CD4-positive, alpha-beta T cell treated with Interleukin-12 subunit alpha and Interleukin-12 subunit beta, for 1 hour (primary cell): ENCODE measurements at places on chromosomes 1 and 21.

DNA sequence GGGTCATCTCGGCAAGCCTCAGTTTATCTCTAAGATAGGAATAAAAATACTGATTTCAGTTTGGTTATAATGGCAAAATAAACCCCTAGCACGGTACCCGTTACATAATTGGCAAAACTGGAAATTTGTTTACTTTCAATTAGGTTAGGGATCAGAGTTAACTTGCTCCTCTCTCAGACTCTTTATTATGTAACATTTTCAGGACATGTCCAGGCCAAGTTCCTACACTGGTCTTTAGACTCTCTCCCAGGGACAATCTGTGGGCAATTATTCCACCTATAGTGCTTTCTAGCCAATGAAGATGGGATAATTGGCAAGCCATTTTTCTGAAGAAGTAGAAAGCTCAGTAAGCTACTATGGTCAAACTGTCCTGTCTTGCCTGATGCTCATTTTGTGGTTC lies 189.4 kb downstream of the NEK7 start:
- DNase-seq = no peak

- DNase-seq = no peak
These were observed 862 bp upstream of the SGIP1 start for GRCh38 chr1:66532798-66533783.

DNA sequence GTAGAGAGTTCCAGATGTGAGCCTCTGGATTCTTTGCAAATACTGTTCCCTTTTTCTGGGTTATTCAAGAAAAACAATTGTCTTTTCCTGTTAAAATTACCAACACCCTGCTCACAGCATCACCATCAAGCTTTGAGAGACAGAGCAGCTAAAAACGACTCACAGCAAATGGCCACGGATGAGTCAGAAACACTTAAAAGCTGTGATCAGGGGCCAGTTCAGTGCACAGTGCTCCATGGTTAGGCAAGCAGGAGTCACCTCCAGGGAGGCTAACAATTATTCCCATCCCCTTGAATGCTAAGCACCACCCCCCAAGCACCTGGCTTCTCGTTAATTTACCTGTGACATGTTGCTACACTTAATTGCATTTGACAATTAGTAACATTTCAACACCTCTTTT lies 128.4 kb upstream of the CAMK1G start:
- DNase-seq = no peak

DNA sequence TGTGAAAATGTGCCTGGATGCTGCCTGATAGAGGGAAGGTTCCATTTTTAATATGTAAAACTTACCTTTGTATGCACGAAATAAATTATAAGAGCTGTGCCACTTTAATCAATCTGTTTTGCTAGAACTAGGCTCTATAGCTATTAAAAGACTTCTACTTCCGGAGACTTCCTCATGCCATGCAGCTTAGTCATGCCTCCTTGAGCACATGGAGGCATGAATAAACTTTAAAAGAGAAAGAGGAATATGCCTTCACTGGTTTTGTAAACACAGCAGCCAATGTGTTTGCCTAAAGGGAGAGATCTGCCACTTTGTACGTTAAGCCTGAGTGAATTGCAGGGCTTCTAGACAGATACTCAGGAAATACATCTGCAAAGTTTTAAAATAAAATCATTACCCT lies 604.6 kb downstream of the LRRIQ3 start:
- no peak for DNase-seq

DNA sequence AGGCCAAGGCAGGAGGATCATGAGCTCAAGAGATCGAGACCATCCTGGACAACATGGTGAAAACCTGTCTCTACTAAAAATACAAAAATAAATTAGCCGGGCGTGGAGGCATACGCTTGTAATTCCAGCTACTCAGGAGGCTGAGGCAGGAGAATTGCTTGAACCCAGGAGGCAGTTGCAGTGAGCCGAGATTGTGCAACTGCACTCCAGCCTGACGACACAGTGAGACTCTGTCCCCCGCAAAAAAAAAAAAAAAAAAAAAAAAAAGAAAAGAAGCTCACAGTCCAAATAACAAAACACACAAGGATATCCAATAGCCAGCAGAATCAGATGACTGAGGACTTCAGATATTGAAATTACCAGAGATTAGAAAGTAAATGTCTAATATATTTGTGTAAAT lies 11.8 kb downstream of the AHCTF1 start:
- no peak for DNase-seq

DNA sequence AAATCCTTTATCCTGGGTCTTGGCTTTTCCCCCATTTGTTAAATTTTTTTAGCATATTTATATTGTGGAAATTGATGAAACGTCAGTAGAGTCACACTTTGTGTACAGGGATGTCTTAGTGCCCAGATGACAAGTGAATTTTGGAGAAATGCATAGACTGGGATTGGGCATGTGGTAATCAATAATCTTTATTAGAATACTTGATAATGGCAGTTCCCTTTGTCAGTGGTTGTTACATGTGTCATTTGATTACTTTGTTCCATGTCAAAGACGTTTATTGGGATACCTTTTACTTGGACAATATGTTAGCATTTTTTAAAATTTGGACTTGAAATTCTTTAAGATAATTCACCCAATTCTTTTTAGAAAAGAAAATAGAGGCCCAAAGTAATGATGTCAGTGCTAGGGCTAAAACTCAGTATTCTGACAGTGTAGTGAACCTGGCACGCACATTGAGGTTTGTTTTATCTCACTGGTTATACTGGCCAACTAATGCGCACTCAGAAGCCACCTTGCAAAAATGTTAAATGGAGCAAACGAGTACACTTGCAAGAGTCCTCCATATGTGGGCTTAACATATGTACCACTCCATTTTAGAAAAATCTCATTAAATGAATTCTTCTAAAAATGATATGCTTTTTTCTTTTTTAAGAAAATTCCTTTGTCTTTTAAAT lies 9.2 kb downstream of the PRPF38B start:
- DNase-seq = no peak

DNA sequence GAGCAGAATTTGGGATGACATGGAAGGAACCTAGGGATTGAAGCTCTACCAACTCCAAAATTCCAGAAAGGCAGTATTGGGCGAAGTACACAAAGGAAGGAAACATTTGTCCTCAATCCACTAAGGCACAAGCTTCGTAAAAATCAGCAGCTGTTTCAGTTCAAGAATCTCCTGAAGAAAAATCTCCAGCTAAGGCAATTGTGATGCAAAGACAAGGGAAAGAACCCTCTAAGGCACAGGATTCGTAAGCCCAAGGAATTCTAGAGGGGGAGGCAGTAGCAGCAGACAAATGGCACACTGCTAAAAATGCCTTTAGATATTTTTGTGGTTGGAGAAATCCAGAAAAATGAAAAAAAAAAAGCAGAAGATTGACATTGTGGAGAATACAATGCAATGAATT lies 64.5 kb upstream of the PLPPR5 start:
- no peak for DNase-seq

DNA sequence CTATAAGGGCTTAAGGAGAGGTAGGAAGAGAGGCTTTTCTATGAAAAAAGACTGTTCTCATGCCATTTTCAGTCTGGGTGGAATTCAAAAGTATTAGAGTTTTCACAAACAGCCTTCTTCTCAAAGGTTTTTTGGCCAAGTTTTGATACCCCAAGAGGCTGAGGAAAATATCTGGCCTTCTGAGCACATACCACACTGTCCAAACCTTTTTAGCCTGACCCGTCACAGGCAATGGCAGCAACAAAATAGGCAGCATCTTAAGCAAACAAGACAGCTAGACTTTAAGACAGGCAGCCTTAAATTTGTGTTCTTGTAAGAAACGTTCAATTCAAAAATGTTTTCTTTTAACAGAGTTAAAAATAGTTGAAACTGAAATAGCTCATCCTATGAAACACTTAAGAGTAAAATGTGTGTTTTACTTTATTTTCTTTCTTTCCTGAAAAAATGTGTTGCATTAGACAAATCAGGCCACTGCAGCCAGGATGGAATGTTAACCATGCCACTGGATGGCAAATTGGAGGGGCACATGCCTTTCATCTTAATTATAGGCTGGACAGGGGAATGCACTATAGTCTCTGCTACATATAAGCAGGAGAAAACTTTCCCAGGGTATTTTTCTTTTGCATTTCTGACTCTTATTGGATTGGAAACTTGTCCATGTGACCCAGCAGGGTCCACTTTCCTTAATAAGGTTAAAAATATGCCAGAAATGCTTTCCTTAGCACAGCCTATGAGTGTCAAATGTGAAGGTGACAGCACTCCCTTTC lies 315.0 kb downstream of the TGFB2 start:
- no peak for DNase-seq

- peak; percentile 70 for DNase-seq
These were observed 86.1 kb downstream of the FASLG start for GRCh38 chr1:172745014-172745413.

GRCh38 chr1:101507547-101507971 lies 270.7 kb downstream of the S1PR1 start:
- DNase-seq = no peak

DNA sequence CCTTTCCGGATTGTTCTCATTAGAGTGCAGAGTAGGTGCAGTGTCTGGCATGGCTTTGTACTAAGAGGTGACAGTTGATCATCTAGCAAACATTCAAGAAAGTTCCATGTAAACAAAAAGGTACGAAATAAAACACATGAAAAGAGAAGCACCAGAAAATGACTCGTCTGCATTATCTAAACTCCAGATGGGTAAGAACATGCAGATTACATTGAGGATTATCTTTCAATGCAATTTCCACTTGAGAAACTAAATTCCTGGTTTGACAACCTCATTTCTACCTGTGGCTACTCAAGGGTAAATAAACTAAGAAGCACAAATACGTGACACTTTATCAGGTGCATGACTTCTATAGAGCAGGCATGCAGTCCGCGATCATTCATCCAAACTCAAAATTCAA lies 17.6 kb downstream of the SLC30A10 start:
- DNase-seq = no peak

GRCh38 chr1:153040950-153041631 lies at the start of gene SPRR2D:
Gene SPRR2D, minus strand, starts transcription at chr1:153041120. Its CDS starts 774 bp downstream, at chr1:153040346.
- no peak for DNase-seq
